T-helper 9 cell (primary cell): ENCODE measurements at places on chromosomes 13 and 19.

GRCh38 chr13:96000069-96000468 lies 53.1 kb downstream of the UGGT2 start:
- no peak for DNase-seq

DNA sequence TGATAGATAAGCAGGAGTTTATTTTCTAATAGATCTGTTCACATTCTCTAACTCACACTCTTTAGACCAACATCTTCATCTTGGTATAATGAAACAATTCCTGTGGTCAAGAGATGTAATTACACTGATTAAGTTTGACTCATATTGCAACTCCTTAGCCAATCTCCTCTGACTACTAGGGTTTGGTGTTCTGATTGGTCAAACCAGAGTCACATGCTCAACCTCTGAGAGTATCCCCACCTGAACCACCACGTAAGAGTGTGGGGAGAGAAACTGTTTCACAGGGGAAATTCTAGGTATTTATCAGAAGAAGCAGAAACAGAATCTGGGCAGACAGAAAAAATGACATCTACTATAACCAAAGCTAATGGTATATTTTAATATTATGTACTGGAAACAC lies 42.4 kb downstream of the UQCRFS1 start:
- no peak for DNase-seq

- DNase-seq, result no peak
Observed at GRCh38 chr13:40352802-40353562, 313.5 kb downstream of the FOXO1 start.

- DNase-seq, result no peak
Observed at GRCh38 chr19:15680478-15681322, 7.8 kb downstream of the CYP4F12 start.

- no peak for DNase-seq
Observed at GRCh38 chr19:45739498-45740439, 6.5 kb downstream of the MEIOSIN start.
